Glomerular endothelial cell (primary cell): ENCODE measurements at places on chromosomes 2 and 18. TPM values are rescaled to one million over a fixed set of nuclear protein-coding genes. Genes with fewer than 3 reads are reported as not detected.

LHCGR gene
- 0.70 TPM in 1 of 2 replicates, not detected in the other for total RNA-seq

LRRC30 gene
- not detected in 2 replicates for total RNA-seq

GKN2 gene
- not detected in 2 replicates for total RNA-seq

CNOT9 gene
- total RNA-seq: 50.9 and 72.8 TPM in 2 replicates

FKBP7 gene
- 16.8 and 26.2 TPM in 2 replicates for total RNA-seq

HDHD2 gene
- total RNA-seq: 10.7 and 14.4 TPM in 2 replicates

LYG2 gene
- not detected in 2 replicates for total RNA-seq

SLC5A7 gene
- not detected in 2 replicates for total RNA-seq

CRYGC gene
- total RNA-seq: not detected in 2 replicates

ANKRD12 gene
- total RNA-seq: 12.5 and 16.3 TPM in 2 replicates

GRP gene
- total RNA-seq: not detected in 2 replicates
